ENCODE measurements at places on chromosomes 16 and 17.

- DNase-seq = no peak
These were observed 10.8 kb downstream of the SSH2 start for GRCh38 chr17:29918922-29919856.

GRCh38 chr16:21645261-21645721 is 7.1 kb downstream of the IGSF6 start:
- DNase-seq = no peak

DNA sequence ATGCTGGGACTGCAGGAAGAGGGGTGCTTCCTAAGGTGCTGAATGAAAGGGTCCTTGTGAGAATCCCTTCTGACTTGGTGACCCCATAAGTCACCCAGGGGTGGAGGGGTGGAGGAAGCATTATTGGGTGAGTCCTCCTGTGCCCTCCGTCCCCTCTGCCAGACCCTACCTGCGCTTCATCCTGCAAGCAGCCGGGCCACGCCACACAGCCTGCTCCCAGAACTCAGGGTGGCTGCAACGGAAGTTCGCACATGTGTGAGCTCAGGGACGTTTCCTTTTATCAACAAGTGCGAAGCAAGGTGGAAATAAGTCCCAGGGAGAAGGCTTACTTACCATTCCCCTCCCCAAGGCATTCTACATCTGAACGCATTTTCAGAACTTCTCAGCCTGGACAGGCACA is 40.9 kb downstream of the COX4I1 start:
- DNase-seq = no peak

DNA sequence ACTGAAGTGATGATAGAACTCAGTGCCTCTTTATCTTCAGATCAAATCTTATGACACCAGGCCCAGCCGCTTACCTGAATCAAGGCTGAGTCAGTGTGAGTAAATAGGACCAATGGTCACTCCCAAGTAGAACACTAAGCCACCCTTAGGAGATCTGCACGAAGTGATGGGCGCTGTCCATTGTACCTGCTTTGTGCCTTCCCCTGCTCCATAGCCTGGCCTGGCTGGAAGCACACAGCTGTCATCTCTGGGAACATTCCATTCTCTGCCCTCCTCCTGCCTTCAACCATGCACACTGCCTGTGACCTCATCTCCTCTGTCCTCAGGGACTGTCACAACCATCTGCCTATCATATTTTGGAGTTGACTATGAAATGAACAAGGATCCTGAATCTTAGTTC is 279.5 kb upstream of the ASIC2 start:
- no peak for DNase-seq

DNA sequence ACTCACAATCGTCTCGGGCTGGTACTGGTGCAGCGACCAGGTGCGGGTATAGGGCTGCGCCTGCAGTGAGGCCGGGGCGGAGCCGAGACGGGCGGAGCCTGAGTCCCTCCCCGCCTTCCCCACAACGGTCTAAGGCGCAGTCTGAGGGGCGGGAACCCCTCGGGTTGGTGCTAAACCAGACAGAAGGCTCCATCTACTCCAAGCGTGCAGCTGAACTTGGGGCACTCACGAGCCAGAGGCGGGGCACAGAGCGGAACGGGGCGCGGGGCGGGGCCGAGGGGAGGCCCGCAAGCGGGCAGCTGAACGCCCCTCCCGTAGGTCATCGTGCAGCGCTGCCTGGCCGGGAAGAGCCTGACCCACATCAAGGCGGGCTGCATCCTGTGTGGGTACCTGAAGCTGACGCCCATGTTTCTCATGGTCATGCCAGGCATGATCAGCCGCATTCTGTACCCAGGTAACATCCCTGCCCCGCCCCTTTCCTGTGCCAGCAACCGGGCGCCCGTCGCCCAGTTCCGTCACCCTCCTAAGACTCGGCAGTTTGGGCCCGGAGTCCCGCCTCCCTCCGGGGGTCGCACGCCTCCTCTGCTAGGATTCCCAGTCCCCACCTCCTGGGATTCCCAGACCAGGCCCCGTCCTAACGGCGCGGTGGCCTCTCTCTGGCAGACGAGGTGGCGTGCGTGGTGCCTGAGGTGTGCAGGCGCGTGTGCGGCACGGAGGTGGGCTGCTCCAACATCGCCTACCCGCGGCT is 5.0 kb downstream of the SLC5A2 start:
- peak; percentile 50 for DNase-seq

DNA sequence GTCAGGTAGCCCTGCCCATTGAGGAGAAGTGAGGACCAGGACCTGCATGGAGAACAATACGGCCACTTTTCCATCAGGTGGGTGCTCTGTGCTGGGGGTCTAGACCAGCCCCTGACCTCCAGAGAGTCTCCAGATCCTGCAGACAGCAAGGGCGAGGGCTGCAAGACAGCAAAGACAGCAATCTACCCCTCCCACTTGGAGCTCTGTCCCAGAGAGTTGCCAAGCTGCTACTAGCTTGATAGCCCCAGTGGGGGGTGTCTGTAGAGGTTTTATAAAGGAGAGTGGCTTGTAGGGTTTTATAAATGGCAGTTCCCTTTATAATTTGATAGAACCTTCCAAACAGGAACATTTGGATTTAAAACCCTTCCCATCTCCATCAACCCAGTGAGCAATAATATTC is 16.7 kb upstream of the SLFN11 start:
- DNase-seq = no peak

DNA sequence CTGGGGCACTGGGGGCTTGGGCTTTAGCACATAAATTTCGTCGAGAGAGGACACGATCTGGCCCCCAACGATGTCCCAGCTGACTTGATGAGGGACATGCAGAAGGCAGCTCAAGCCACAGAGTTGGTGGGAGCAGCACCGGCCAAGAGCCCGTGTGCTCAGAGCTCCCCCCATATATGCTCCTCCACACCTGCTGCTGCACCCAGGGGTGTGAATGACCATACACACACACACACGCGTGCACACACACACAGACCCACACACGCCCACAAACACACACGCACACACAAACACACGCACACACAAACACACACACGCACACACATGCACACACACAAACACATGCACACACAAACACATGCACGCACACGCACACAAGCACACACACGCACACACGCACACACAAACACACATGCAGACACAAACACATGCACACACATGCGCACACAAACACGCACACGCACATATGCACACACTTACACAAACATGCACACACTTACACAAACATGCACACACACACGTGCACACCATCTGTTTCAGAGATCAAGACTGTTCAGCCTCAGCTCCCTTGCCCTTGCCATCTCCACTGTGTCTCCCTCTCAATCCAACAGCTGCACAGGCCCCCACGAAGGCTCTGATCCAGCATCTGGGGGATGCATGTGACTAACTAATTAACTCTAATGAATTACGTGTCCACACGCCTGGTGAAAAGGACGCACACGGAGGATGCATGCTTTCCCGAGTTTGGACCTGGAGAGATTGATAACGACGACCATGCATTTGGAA is 85.6 kb upstream of the TNRC6C start:
- no peak for DNase-seq

- no peak for DNase-seq
These were observed 33.5 kb downstream of the TMEM186 start for GRCh38 chr16:8763899-8764298.

GRCh38 chr17:10270258-10270657 is 71.9 kb upstream of the GAS7 start:
- no peak for DNase-seq

DNA sequence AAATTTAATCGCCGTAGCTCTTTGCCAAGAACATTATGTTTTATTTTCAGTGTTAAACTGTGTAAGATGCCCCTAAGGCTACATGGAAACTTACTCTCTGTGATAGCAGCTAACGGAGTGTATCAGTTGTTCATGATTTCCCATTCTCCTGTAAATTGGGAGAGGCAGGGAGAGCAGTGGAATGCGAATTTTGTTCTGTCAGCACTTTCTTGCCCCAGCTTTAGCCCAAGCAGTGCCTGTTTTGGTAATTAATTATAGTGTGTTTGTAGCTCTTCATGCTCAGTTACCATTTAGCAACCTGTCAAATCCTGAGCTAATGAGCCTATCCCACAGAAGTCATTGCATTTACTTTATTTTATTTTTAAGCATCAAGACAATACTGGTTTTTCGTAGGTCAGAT is 475.1 kb upstream of the RBFOX1 start:
- no peak for DNase-seq

DNA sequence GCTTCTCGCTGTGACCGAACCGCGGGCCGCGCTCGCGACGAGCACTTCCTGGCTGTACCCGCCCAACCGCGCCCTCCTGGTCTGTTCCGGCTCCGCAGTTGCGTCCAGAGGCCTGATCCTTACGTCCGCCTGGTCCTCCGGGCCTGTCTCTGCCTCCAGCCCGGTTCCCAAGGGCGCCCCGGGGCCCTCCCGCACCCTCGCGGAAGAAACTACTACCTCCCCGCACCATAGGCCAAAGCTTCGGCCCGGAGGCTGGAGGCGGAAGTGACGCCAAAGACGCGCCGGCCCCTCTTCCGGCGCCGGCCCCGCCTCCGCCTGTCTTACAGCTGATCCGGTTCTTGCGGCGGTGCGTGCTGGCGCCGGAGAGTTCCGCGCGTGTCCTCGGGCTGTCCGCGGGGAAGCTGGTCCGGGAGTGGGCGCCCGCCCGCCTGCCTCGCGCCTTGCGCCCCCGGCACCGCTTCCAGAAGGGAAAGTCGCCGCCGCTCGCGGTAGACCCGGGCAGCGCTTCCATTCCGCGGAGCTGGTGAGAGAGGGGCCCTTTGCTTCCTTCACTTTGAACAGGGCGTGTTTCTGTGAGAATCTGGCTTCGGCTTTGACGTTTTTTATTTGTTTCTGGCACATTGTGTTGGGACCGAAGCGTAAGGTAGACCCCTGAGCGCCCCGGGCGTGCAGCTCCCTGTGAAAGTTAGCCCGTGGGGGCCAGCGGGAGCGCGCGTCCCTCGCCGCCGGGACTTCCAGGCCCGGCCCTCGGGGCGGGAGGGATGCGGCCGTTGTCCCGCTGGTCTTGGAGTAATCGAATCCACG is at the start of gene ZNF778:
ZNF778 (plus strand) TSS at position 316 of the 804 bp plus-strand sequence. CDS start 3,425 bp downstream, outside the sequence.
- peak; percentile 59 for DNase-seq

DNA sequence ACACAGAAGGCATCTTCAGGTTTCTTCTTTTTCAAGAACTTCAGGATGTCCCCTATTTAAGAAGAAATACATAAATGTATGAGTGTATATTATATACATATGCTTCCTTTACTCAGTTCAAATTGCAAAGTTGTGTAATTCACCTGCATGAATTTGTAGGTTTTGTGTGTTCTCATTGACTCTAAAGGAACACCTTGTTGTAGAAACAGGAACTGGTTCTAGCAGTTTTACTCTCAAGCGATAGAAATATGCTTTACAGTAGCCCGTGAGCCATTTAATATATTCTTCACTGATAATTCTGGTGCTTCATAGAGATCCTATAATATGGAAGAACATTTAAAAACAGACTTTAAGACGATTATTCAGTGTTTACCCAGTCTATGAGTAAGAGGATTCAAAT is 53.3 kb upstream of the LRRC37A3 start:
- DNase-seq = no peak

- no peak for DNase-seq
These were observed 33.9 kb downstream of the BAHCC1 start for GRCh38 chr17:81428948-81429774.

- peak; percentile 47 for DNase-seq
These were observed 30.0 kb downstream of the TBC1D16 start for GRCh38 chr17:80005360-80006338.

GRCh38 chr17:57667461-57667923 is 77.6 kb downstream of the CCDC182 start:
- DNase-seq = no peak

DNA sequence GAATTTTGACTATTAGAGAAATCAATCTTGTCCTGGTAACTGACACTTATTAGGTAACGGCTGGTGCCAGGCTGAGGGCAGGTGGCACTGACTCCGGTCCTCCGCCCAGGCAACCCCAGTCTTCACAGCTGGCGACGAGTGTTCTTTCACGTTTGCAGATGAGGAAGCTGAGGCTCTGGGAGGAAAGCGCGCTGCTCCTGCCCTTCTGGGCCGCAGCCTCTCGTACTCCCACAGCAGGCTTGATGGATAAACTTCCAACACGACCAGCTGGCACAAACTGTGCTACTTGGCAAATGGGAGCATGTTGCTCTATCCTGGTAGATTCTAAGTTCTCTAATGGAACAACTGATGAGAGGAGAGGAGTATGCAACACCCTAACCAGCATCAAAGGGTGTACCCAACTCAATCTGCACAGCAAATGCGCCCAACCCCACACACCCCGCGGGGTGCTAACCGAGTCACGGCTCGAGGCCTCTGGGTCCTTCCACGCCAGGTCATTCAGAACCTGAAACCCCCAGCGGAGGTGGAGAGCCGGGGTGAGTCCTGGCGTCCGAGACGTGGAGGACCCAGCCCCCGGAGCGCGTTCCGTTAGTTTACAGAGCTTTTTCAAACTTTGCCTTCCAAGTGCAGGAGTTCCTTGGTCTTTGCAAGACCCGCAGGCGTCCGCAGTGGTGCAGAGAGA is 477 bp upstream of the SLC47A1 start:
- no peak for DNase-seq

- DNase-seq = no peak
These were observed 135.0 kb downstream of the BRIP1 start for GRCh38 chr17:61728297-61728836.

GRCh38 chr16:21989133-21989532 is 11.8 kb downstream of the PDZD9 start:
- DNase-seq = no peak

- DNase-seq = no peak
These were observed 36.0 kb upstream of the ICAM2 start for GRCh38 chr17:64056269-64057005.

GRCh38 chr17:6669479-6670212 is 18.1 kb downstream of the C17orf100 start:
- no peak for DNase-seq

DNA sequence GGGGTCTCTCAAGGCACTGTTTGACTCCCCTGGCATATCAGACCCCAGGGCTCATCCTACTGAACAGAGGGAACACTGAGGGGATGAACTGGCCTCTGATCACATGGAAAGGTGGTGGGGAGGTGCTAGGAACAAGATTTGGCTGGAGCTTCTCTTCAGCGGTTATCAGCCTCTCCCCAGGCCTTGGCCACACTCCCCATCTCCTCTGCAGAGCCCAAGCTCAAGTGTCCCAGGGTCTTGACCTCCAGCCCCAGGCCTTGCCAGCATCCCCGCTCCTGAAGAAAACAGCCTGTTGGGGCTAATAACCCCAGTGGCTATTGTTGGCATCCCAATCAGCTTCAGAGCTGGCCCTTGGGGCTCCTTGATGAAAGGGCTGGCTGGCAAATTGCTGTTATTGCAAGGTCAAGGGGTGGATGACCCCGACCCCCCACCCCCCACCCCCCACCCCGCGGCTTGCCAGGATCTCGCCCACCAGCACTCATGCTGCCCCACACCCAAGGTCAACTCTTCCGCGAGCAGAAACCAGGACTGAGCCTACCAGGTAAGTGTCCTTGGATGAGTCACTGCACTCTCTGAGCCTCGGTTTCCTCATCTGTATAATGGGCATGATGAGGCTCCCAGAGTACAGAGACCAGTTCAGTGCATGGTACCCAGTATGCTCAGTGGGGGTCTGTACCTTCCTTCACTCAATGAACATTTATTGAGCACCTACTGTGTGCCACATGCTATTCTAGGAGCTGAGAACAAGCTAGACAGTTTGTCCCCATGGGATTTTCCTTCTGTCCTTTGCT is 18.8 kb upstream of the FAM83G start:
- no peak for DNase-seq

- DNase-seq = no peak
These were observed 23.7 kb downstream of the IST1 start for GRCh38 chr16:71919035-71919434.
